ENCODE measurements at places on chromosomes 7 and 10.
A peak's percentile ranks its signal among the peaks of the same experiment; 100 is the strongest.

DNA sequence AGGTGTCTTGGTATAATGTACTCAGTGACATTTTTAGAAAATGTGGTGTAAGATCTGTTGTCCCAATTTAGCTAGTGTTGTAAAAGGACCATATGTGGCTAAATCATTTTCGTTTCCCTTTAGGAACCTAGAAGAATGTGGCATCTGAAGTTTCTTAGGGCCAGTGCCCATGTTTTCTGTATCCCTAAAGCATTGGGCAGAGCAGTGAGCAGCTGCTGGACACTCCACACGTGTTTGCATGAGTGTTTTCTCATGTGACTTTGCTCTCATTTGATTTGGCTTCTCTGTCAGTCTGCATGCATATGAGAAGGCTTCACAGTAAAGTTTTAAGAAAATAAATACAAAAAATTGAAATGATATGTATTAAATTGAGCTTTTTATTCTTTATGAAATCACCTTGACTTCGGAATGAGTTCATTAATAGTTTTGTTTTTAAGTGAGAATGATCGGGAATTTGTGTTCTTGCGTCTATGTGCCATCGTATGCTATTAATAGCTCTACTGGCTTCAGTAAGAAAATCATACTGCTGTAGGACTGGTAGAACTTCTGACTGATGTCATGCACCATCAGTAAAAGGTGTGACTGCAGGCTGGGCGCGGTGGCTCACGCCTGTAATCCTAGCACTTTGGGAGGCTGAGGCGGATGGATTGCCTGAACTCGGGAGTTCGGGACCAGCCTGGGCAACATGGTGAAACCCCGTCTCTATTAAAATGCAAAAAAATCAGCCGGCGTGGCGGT, 61.3 kb downstream of the RBM33 start:
- no peak for DNase-seq

DNA sequence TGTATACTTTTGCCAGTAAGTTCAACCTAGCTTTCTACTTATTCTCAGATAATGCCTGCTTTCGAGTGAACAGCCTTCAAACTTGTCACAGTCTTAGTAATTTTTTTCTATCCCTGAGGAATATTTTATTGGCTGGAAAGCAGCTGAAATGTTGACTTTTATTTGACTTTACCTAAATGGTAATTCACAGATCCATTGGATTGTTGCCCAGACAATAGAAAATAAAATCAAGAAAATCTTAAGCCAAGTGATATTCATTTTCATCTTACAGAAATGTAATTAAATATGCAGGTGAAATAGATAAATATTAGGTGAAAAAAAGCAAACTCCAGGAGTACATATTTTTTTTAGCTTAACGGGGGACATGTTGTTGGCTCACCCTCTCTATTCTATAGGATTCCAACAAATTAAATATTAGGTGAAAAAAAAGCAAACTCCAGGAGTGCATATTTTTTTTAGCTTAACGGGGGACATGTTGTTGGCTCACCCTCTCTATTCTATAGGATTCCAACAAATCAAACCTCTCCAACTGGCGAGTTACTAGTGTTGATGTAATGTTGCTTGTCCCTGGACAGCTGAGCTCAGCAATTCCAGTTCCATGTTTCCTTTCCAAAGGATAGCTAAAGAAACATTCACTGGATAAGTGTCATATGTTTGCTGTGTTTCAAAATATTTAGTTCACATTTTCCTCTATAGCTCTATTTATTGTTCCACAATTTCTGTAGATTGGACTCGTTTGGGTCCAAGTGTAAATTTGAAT, 4.2 kb downstream of the TMEM26 start:
- DNase-seq, result no peak

DNA sequence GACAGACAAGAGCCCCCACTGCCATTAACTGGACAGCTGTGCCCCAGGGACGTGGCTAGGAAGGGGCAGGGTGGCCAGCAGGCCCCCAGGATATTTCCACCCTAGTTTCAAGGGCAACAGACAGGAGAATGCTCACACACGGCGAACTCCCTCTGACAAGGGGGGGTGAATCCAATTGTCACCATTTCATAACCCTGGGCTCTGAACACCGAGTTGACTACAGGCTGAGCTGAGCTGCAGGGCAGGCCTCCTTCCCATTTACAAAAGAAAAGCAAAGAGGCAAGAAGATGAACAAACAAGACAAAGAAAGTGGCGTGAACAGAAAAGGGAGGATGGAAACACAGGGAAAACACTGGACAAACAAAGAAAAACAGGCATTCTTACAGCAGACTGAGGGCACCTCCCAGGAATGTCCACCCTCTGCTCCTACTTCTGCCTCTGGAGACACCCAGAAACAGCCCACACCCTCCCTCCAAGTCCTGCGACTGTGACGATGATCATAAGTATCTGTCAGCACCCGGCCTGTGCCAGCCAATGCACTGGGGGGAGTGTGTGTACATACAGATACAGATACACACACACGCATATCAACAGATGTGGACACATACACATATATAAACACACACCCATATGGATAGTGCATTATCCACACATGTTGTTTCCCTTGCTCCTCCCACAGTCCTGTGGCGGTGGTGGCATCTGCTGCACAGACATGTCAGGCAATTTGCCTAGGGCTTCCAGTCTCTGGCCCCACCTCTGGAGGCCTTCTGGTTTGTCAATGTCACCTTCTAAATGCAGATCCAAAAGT, 66.2 kb downstream of the FAM53B start:
- peak; percentile 71 for DNase-seq

DNA sequence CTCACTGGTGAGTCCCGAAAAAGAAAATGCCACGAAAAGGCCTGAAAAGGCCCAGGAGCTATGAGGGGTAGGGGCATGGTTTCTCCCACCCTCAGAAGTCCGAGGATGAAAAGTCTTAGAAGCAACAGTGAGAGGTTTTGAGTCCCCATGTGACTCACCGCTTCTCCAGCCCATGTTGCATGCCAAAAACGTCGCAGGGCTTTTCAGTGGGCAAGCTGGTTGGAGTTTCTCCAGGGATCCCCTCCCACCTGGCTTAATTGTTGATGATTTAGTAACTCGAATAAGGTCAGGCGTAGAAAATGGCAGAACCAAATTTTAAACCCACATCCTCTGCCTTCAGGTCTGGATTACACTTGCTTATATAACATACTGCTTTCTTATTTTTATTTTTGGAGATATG, 96.3 kb upstream of the ARMC3 start:
- no peak for DNase-seq

DNA sequence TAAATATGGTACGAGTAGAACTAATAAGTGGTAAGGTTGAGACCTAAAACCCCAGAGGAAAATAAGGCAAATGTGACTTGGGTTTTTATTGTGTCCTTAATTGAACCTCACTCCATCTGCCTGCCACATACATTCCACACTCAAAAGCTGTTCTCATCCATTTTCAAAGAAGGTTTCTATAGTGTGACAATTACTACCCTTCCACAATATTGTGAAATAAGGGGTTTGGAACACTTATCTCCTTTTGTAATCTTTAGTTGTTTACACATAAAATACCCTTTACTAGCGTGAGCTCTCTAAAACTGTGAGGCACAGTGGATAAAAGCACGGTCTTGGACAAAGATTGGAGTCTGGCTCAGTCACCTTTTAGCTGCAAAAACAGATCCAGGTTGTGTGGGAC, 166.6 kb downstream of the THSD7A start:
- no peak for DNase-seq

GRCh38 chr7:92755680-92756079, 80.7 kb downstream of the CDK6 start:
- no peak for DNase-seq

- DNase-seq, result no peak
Observed at GRCh38 chr7:4238861-4239260, 443.2 kb upstream of the FOXK1 start.

DNA sequence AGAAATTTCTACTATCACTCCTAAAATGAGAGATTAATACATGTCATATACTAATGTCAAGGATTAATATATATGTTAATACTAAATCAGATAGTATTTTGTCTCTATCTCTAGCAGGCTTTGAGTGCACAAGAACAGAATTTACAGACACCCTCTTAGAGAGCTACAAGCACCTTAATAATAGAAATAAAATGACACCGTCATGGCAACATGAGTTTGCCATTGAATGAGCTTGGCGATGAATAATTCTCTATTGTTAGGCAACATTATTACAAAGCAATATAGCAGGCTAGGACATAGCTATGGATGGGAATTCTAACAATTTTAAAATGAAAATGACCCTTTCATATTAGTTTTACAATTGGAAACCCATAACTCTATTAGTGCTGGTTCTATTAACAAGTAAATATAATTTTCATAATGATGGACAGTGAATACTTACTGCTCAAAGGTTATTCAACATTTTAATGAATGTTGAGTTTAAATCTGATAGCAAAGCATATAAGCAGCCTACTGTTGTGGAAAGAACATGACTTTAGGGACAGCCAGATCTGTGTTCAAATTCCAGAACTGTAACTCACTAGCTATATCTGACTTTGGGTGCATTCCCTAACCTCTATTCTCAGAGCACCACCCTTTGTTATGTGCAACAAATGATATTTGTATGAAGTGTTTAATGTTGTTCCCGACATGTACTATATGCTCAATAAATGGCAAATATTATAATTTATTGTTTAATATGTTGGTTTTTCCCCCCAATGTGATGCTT, 184.5 kb upstream of the DKK1 start:
- DNase-seq, result no peak

- no peak for DNase-seq
Observed at GRCh38 chr7:132575982-132576720, at the start of gene PLXNA4. PLXNA4 (minus strand) TSS chr7:132576470; CDS start chr7:132508693, 67,777 bp downstream.

GRCh38 chr7:24924375-24924774, 55.6 kb downstream of the OSBPL3 start:
- DNase-seq, result no peak

DNA sequence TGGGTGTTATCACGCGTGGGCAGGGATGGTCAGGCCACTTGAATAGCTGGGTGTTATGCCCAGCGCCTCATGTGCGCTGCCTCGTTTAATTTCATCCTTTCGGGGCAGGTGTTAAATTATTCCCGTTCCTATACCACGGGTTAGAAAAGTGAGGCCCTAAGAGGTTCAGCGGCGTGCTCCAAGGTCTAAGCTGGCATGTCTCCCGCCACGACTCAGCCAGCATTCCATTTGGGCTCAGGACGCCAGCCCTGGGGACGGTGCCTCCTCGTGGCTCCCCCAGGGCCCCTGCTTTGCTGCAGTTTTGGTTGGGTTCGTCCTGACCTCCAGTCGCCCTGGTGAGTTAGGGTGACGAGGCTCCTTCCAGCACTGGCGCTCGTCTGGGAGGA, 124.5 kb downstream of the TRRAP start:
- DNase-seq, result no peak

DNA sequence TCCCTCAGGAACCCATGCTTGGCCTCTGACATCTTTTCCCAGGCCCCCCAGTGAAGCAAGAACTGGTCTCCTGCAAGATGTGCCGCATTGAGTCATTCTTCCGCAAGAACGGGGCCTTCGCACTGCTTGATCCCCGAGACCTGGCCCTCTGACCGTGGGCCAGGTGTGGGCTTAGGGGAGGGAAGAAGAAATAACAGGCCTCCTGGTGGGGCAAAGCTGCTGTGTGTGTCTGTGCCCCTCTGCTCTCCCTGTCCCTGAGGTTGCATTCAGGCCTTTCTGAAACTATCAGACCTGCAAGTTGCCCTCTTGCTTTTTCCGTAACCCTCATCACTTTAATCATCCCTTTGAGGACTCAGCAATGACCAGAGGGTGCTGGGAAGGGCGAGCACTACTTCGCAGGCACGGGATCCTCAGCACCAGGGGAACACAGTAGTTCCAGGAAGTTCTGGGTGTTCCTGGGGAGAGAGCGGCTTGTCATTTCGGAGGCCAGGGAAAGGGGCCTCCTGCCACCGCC, 6.0 kb downstream of the ATP6V1F start:
- no peak for DNase-seq

DNA sequence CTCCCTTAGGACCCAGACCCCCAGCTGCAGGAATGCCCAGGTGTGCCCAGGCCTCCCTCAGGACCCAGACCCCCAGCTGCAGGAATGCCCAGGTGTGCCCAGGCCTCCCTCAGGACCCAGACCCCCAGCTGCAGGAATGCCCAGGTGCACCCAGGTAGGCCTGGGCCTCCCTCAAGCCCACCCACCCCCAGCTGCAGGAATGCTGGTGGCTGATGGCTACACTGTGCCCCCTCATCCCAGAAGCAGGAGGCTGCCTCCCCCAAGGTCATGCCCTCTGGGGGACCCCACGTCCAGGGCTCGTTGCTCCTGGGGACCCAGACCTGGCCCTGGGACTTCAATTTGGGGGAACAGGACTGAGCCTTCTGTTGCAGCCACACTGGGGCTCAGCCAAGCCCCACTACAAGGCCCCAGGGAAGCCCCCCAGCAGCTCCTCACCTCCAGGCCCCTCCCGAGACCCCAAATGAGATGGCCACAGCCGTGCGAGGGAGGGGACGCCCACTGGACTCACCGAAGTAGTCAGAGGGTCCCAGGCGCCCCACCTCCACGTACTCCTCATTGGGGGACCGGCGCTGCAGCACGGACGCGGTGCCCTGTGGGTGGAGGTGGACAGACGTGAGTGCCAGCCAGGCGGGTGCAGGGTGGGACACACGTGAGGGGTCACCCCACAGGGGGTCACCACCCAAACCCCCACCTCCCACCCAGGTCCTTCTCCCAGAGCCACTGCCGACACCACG, 31.4 kb upstream of the PDGFA start:
- no peak for DNase-seq

DNA sequence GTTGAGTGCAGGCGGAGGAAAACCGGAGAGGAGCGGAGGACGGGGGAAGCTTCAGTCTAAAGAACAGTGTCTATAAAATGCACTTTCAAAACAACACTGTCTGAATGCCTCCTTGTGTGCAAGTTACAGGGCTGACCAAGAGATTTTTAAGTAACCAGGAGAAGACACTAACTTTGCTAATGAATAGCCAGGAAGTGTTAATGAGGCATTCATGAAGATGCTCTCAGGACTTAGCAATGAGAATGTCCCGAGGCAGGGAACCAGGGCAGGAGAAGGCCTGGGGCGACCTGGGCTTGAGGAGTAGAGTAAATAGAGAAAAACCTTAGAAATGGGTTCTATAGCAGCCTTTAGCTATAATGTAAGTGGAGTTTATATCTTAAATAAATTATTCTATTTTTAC, 312.1 kb downstream of the SKIDA1 start:
- DNase-seq, result no peak

DNA sequence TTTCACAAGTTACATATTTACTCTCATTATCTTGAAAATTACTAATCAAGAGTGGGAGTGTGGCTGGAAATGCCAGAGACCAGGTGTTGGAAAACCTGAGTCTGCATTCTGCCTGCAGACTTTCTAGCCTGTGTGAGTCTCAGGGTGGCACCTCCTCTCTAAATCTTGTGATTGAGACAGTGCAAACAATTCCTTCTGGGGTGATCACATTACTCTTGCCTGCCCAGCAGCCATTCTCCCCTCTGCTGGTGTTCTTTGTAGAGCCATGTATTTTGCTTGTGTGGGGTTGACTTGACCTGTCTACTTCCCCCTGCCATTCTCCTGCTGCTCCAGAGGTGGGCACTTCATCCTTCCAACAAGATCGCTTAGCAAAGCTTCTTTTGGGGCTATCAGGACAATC, 101.1 kb downstream of the RAPGEF5 start:
- no peak for DNase-seq

GRCh38 chr7:78226059-78226719, 427.6 kb downstream of the PHTF2 start:
- peak; percentile 9 for DNase-seq

GRCh38 chr10:33190406-33190805, 144.1 kb downstream of the NRP1 start:
- DNase-seq, result no peak

- DNase-seq, result no peak
Observed at GRCh38 chr10:132184816-132185593, 1.7 kb upstream of the DPYSL4 start.
